ENCODE measurements at places on chromosomes 12 and 14.

GRCh38 chr14:103708750-103709187 is 6.5 kb downstream of the XRCC3 start:
- no peak for DNase-seq

GRCh38 chr12:21998295-21998694 is 47.7 kb upstream of the CMAS start:
- no peak for DNase-seq

GRCh38 chr12:92549516-92549915 is 153.3 kb upstream of the PLEKHG7 start:
- DNase-seq, result no peak

DNA sequence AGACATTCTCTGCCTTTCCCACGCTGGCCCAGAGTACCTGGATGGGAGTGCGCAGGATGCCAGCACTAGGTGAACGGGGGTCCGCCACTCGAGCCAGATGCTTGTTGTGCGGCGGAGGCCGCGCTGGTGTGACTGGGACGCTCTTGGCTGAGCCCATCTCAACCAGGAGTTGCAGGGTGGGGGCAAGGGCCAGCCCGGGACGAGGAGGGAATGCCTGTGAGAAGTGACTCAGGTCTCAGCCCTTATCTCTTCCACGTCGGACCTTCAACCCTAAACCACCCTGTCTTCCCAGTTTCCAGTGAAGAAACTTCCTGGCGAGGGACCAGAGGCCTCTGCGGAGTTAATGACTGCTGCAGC is 312 bp downstream of the CDCA3 start:
- DNase-seq, result no peak
